ENCODE measurements at places on chromosomes 5 and 9.

DNA sequence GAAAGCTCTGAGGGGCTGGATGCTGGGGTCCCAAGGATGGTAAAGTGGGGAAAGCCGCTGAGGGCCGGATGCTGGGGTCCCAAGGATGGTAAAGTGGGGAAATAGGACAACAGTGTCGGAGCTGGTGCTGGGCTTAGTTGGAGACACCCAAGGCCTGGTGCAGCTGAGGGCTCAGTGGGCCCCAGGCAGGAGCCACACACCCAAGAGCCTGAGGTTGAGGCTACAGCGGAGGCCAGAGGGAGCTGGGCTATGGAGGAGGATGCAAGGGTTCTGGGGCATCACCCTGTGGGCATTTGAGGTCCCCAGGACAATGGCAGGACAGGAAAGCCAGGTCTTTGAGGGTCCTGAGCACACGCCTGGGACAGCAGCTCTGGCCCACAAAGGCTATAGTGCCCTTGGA lies 19.1 kb upstream of the SLC9A3 start:
- DNase-seq, result no peak

- DNase-seq, result peak; percentile 7
Observed at GRCh38 chr5:130141659-130142320, 237.5 kb downstream of the CHSY3 start.

DNA sequence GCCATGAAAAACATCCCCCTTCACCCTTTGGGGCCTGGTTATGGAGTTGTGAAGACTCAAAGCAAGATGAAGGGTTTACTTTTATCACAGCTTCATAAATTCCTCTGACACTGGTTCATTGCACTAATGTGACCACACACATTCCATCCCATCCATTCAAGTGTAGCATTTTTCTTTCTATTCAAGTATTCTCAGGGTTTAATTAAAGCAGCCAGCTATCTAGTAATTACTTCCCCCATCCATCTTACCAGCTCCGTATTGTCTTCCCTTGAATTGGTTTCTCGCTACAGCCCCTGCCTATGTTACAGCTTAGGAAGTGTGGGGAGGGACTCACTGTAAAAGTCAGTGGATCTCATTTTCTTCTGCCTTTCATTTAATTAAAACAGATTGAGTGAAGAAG lies 387.0 kb upstream of the RFX3 start:
- no peak for DNase-seq

- no peak for DNase-seq
Observed at GRCh38 chr9:107386396-107386795, 103.2 kb downstream of the KLF4 start.

- no peak for DNase-seq
Observed at GRCh38 chr5:162603443-162604070, 536.0 kb downstream of the GABRG2 start.

DNA sequence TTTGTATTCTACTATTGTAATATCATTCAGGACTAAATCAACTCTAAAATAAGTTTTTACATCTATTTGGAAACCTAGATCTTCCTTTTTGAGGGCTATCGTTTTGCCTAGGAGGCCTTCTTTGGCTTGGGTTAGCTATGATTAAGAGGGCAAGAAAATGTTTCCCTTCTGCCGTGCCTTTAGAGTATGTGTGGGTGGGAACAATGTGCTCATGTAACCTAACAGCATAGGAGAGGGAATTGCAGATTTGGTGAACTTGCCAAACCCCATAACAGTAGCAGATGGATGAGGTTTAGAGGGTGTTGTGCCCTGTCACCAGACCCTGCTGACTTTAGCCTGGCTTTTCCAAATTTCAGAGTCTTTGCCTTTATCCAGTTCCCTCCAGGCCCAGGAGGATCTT lies 339.0 kb downstream of the ADGRV1 start:
- no peak for DNase-seq

GRCh38 chr5:180541710-180542109 lies 47.5 kb downstream of the CNOT6 start:
- DNase-seq, result no peak

GRCh38 chr5:14420101-14420811 lies 161.3 kb upstream of the OTULINL start:
- DNase-seq, result no peak

DNA sequence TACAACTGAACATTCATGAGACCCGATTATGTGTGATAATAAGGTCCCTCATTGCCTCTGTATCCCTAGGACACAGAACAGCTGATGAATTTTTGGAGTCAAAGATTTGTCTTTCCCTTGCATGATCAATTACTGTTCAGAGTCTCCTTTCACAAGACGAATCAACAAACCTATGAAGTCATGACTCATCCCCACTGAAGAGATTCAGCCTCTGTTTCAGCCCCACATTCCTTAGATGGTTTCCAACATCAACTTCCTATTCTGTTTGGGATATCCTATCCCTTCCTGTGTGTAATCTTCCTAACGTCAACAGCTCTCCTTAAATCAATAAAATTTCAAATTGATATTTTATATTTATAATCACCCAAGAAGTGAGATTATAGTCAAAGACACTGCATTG lies 199.0 kb downstream of the DNAH5 start:
- DNase-seq, result no peak

DNA sequence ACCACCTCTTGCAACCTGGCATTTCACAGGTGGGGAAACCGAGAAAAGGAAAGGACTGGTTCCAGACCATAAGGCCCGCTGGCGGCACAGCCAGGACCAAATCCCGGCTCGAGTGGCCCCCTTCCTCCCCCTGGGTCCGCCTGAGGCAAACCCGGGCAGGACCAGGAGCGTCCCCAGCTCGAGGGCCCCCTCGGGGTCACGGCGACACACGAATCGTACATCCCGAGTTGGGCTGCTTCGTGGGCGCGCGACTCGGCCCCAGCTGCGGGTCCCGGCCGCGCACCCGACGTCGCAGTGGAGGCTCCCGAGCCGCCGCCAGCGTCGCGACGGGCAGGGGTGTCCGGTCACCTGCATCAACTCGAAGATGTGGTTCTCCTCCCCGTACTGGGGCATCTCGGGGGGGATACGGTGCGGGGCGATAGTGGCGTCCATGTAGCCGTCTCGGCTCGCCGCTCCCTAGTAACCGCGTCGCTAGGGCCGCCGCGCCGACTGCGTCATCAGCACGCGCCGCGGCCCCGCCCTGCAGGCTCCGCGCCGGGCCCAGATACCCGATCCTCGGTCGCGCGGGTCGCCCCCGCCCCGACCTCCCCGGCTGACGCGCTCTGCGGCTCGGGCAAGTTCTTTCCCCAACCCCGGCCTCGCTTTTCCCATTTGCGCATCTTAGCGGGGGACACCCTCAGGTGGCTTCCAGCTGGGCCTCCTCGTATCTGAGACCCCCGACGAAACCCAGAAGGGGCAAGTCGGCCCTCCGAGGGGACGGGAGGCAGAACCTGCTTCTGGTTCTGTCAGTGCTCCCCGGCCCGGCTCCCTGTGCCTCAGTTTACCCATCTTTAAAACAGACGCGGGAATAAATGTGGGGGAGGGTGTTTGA lies at the start of gene AK8:
Gene AK8, minus strand, starts transcription at position 461 of the 871 bp plus-strand sequence. Its CDS starts 29 bp downstream, at position 432.
- peak; percentile 73 for DNase-seq

DNA sequence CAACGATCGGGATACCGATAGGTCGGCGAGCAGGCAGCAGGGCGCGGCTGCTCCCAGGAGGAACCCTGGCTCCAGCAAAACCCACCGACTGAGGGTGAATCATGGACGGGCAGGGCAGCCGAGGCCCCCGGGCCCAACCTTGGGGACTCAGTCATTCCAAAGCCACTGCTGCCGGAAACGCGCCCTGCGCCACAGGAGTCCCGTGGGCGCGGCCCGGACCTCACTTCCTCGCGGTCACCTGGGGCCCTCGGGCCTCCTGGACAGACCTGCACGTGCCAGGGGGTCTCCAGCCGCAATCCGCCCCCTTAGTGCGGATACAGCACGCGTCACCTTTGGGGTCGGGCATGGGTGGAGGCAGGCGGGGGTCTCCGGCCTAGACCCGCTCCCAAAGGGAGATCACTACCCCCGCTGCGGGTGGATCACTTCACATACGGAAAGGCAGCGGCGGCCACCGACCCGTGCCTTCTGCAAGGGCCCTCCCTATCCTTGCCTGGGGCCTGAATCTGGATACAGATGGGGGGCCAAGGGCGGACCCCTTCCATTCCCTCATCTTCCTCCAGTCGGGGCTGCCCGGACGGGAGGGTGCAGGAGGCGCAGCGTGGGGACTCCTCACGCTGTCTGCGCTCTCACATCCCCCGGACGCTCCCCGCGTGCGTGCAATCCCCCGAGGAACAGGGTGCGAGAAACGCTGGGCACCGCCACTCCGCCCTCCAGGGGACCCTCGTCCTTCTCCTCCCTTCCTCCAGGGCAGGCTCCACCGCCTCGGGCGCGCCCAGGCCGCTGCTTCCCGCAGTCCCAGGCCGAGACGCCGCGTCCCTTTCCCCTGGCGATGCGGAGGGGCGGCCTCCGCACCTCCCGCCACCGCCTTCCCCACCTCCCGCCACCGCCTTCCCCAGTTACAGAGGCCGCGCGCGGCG lies 586 bp downstream of the TXN start:
- DNase-seq, result peak; percentile 46

DNA sequence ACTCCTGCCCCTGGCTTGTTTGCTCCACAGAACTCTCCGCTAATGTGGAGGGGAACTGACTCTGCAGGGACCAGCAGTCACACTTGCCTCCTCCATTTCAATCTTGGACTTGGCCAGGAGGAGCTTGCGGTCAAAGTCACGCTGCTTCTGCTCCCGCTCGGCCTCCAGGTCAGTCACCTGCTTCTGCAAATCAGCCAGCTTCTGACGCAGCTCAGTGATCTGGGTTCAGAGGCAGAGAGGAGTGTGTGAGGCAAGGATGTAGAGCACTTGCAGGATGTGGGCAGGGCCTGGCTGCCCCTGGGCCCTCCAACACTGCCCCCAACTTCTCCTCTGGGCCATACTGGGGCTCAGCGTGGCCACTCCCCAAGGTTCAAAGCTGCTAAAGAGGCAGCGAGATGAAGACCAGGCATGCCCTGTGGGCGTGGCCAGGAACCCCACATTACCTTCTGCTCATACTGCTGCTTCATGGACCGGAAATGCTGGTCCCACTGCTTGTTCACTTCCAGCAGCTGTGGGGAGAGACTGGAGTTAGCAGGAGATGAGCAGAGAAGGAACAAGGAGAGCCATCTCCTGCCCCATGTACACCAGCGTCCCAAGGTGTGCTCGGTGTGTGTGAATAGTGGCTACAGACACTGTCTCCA lies 22.2 kb downstream of the GPX3 start:
- no peak for DNase-seq

- no peak for DNase-seq
Observed at GRCh38 chr9:122360891-122361290, 9.9 kb upstream of the PTGS1 start.

GRCh38 chr9:17777465-17777864 lies 198.6 kb downstream of the SH3GL2 start:
- no peak for DNase-seq

- no peak for DNase-seq
Observed at GRCh38 chr5:82975396-82975795, 101.8 kb downstream of the TMEM167A start.

DNA sequence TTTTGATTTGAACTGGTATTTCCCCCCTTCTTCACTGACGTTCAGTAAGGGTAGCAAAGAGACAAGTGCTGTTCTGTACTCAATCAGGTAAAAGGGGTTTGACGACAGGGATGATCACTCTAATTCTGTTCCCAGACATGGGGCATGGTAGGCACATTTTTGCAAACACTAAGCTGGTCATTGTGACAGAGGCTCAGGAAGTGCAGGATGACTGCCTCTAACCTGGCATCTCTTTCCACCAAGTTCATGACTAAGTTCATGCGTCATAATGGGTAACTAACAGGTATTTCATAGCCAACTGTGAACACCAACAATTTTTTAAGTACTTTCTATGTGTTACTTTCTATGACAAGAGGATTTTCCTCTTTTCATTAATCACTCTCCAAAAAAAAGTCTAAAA lies 166.5 kb downstream of the MAPKAP1 start:
- DNase-seq, result no peak

GRCh38 chr9:123354806-123355508 lies 1.0 kb upstream of the CRB2 start:
- DNase-seq, result no peak

DNA sequence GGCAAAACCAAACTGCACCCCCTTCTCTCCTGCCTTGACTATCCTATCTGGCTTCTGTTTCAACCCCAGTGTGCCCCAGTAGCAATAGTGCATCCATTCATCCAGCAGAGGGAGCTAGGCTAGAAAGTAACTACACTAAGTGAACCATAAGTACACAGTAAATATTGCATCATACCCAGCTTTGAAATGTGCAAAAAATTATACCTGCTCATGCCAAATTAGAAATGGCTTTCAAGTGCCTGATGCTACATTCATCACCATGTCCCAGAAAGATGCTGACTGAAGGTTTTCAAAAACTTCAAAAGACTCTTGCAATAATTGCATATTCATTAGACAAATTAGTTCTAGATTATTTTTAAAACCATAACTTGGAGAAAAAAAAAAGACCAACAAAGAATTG lies 153.5 kb downstream of the PRELID2 start:
- DNase-seq, result peak; percentile 56

DNA sequence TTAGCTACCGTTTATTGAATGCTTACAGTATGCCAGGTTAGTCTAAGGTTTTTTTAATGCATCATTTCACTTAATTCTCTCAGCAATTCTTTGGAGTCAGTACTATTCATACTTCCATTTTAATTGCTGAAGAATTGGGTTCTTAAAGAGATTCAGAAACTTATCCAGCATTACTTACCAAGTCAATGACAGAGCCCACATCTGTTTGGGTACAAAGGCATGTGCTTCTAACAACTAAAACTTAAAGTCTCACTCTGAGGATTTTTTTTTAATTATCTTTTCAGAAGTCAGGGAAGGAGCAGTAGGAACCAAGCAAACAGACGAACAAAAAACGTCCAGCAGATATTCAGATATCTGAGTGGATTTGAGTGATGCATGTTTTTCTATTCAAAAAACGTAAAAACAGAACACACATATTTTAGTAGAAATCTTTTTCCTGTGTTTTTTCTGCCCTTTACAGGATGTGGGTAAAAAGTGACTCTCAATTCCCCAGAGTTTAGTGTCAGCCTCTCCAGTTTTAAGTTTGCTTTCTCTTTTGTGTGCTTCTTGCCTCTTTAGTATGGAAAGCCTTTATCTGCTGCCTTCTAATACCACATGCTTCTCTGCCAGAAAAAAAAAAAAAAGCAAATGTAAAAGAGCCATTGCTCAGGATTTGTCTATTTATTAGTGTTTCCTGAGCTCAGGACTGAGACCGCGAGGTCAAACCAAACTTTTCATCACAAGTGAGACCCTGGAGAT lies 118.0 kb downstream of the PRKACG start:
- no peak for DNase-seq
